Activated CD8-positive, alpha-beta memory T cell treated with anti-CD3 and anti-CD28 coated beads, Interleukin-2, amount 50 U/mL, for 4 hours (primary cell): ENCODE measurements at places on chromosomes 12 and 14.

GRCh38 chr14:50038398-50039119, 77.8 kb downstream of the VCPKMT start:
- peak; percentile 20 for DNase-seq

DNA sequence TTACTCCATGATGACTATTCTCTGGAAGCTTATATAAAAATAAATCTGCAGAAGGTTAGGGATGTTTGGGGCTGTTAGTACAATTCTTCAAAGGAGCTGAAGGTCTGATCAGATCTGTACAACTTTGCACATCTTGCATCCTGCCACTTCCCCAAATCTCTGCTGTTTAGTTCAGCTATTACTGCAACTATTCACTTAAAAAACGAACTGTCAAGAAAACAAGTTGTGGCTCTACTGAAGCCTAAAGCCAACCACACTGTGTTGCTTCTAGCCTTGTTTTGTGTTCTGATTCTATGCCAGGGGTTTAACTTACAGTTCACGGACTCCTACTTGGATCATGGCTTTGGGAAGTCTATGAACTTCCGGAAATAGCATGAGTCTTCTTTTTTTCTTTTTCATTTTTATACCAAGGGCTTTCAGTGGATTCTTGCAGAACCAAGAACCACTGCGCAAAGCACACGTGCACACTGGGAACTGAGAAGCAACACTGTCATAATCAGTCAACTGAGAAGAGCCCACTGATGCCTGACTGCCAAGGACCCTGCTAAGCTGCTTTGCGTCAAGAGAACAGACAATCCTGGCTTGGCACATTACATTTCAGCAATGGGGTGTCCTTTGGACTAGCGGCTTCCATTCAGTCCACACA, 66.3 kb upstream of the EEA1 start:
- DNase-seq = no peak

- DNase-seq = no peak
Measured at GRCh38 chr12:93011100-93011499, 82.0 kb upstream of the EEA1 start.

- DNase-seq = no peak
Measured at GRCh38 chr12:85662207-85662602, 174.0 kb downstream of the RASSF9 start.

DNA sequence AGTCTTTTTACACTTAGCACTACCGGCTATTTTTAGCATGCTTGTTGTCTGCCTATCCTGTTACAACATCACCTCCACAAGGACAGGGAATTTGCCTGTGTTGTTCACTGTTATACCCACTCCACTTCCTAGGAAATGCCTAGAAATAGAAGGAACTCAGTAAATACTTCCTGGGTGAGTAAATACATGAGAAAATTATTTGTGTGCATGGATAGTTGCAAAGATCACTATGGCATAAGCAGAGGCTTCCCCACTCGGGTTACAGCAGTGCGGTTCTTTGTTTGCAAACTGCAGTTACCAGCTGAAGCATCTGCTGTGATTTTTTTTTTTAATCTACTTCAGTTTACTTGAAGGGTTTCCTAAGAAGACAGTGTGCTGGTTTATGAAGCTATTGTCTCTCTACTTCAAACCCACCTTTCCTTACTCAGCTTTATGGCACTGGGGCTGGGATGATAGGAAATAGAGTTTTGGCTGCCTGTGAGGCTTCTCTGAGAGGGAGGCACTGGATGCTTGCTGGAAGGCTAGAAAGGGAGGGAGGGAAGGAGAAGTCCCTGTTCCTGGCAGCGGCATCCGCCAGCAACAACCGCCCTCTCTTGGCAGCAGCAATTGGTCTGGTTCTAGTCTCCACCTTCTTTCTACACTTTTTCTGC, 29.0 kb downstream of the PDE6H start:
- DNase-seq = no peak

GRCh38 chr14:23562822-23563472, 4.6 kb downstream of the AP1G2 start:
- DNase-seq = peak; percentile 65

- no peak for DNase-seq
Measured at GRCh38 chr12:2288001-2288400, 235.2 kb downstream of the CACNA1C start.

DNA sequence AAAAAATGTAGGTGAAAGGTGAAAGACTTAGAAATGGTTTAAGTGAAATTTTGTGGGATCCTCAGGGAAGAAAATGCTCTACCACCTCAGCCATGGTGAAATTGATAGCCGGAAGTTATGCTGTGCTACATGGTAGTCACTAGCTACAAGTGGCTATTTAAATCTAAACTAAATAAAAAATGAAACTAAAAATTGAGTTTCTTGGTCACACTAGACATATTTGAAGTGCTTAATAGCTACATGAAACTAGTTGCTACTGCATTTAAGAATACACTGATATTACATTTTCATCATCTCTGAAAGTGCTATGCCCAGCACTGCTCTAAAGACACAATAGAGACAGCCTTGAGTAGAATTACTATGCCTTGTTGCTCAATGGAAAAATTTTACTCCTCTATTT, 10.3 kb upstream of the SLCO1B3 start:
- no peak for DNase-seq

DNA sequence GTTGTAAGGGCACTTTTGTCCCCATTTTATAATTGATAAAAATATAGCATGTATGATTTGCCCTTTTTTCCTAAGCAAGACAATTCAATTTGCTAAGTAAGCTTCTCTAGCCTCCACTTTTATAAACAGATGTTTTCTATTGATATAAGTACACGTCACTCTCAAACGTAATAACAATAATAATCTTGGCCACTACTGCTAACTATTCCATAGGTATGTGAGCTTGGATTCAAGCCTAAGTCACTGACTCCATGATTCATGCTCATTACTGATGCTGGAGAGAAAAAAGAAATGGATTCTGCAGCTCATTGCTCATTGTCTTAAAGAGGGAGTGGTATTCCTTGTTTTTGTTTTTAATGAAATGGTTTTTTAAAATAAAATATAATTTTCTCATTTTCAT, 661.0 kb downstream of the GALC start:
- DNase-seq = no peak

- no peak for DNase-seq
Measured at GRCh38 chr14:67887478-67887877, 67.9 kb downstream of the RAD51B start.

DNA sequence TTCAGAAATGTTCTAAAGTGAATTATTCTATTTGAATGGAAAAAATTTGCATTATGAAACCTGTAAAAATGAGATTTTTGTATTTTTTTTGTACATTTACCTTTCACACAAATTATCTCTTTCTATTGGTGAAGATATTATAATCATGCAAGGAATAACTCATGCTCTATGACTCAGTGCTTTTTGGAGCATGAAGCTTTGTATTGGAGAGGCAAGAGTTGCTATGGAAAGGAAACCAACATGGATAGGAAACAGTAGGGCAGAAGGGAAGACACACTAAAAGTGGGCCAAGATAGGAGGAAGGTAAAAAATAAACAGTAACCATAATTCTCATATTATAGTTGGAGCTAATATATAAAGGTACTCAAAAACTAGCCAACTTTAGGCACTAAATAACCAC, 79.0 kb downstream of the PLCZ1 start:
- DNase-seq = no peak
